ENCODE measurements at places on chromosomes 2 and 18.
A peak's percentile ranks its signal among the peaks of the same experiment; 100 is the strongest.

GRCh38 chr18:37570336-37570930 lies 4.8 kb upstream of the CELF4 start:
- DNase-seq = no peak
- H3K27me3 ChIP-seq = peaks cover 77% of the 10 kb centered on the region
- H3K4me3 ChIP-seq = no peak overlapping the region

DNA sequence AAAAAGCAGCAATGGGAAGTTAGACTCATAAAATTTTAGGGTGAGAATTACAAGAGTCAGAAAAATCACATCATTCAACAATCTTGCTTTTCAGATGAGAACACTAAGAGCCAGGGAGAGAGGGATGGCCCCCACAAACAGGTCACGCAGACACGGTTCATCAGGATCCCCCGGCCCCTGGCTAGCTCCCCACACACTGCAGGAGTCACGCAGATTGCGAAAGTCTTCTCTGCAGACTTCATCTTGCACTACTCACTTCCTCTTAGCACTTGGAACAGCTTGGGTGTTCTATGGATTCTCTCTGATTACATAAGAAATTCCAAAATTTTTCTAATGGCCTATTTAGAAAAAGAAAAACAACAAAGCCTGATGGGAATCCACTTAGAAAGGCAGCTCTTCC lies 21.6 kb upstream of the SULT1C2 start:
- H3K4me1 ChIP-seq = peaks cover 7% of the 10 kb centered on the region
- DNase-seq = peak; percentile 40
- no peaks in the 10 kb centered on the region for H3K27me3 ChIP-seq
- H3K36me3 ChIP-seq = no peaks in the 10 kb centered on the region

GRCh38 chr2:53130441-53130943 lies 637.1 kb upstream of the CHAC2 start:
- no peak overlapping the region for H3K4me3 ChIP-seq
- no peak for DNase-seq
- H3K27ac ChIP-seq = no peak overlapping the region
- H3K36me3 ChIP-seq = no peaks in the 10 kb centered on the region

GRCh38 chr2:212644195-212644837 lies 105.7 kb upstream of the ERBB4 start:
- H3K27me3 ChIP-seq = no peaks in the 10 kb centered on the region
- no peaks in the 10 kb centered on the region for H3K4me1 ChIP-seq
- no peak for DNase-seq
- no peak overlapping the region for H3K4me3 ChIP-seq
- no peaks in the 10 kb centered on the region for H3K36me3 ChIP-seq
- no peak overlapping the region for H3K27ac ChIP-seq

DNA sequence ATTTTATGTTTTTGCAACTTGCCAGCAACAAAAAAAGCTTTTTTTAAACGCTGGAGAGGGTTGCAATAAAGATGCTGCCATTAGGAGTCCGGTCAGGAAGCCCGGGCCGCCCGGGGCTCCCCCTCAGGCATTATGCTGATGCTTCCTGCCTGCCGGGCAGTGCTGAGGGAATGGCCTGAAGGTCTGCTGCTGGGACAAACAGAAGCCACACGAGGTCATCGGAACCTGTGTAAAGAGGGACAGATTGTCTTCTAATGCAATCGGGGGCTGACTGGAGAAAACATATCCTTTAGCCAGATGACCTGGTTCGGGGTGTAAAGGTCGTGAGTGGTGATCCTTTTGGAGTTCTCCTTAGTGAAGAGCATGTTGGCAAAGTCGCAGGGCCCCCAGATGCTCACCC lies 2.3 kb downstream of the IMPA2 start:
- DNase-seq = peak; percentile 84
- no peak overlapping the region for H3K4me3 ChIP-seq
- H3K27ac ChIP-seq = no peak overlapping the region
- no peaks in the 10 kb centered on the region for H3K27me3 ChIP-seq
- no peaks in the 10 kb centered on the region for H3K36me3 ChIP-seq

GRCh38 chr2:224286923-224287322 lies 115.0 kb downstream of the FAM124B start:
- no peaks in the 10 kb centered on the region for H3K36me3 ChIP-seq
- no peak for DNase-seq
- H3K4me1 ChIP-seq = no peaks in the 10 kb centered on the region
- no peak overlapping the region for H3K4me3 ChIP-seq
- peaks cover 13% of the 10 kb centered on the region for H3K27me3 ChIP-seq
- no peak overlapping the region for H3K27ac ChIP-seq

DNA sequence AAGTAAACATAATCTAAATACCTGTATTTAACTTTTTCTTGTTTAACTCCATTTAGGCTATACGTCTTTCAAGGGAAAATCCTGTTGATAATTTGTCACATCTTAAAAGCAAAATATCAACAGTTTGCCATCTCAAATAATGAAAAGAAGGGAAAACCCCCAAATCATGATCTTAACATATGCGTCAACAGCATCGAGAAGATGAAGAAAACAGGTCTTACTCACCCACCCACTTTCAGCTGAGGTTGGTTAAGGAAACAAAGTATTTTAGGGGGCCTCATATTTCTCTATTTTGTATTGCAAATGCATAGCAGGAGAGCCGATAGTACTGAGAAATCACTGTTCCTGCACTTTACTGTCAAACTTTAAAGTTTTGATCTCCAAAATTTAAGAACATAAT lies 143.1 kb upstream of the COPS8 start:
- no peak overlapping the region for H3K27ac ChIP-seq
- DNase-seq = no peak
- H3K4me3 ChIP-seq = no peak overlapping the region
- H3K36me3 ChIP-seq = no peaks in the 10 kb centered on the region

GRCh38 chr2:237324837-237325236 lies 89.1 kb downstream of the COL6A3 start:
- no peak for DNase-seq
- no peak overlapping the region for H3K4me3 ChIP-seq
- no peaks in the 10 kb centered on the region for H3K36me3 ChIP-seq
- no peak overlapping the region for H3K27ac ChIP-seq
- peaks cover 6% of the 10 kb centered on the region for H3K4me1 ChIP-seq
- H3K27me3 ChIP-seq = no peaks in the 10 kb centered on the region

DNA sequence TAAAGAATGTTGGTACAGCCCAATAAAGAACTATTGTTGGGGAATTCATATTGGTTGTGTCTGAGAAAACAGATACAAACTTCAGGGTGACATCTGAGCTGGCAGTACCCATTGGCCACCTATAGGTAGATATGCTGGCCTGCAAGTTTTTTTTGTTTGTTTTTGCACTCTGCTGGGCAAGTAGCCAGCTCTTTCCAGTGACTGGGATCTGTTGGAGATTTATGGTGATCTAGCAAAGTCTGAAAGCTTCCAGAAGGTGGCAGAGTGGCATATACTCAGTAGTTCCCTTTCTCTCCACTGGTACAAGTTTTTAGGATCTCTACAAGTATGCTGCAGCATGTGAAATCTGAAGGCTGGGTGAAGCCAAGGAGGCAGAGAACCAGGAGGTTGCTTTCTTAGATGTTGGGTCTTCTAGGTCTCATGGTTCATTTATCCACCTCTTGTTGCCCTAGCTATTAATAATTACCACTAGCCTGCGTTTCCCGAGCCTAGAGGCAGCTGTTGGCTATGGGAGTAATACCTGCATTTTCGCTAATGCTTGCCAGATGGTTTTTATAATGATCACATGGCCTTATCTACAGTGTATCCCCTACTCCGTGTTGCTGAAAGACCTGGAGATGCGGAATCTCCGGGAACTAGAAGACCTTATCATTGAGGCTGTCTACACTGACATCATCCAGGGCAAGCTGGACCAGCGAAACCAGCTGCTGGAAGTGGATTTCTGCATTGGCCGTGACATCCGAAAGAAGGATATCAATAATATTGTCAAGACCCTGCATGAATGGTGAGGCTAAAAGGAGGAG lies 9.5 kb downstream of the COPS7B start:
- no peaks in the 10 kb centered on the region for H3K27me3 ChIP-seq
- H3K4me3 ChIP-seq = no peak overlapping the region
- no peak overlapping the region for H3K27ac ChIP-seq
- no peak for DNase-seq
- no peaks in the 10 kb centered on the region for H3K4me1 ChIP-seq

- no peak for DNase-seq
- H3K36me3 ChIP-seq = no peaks in the 10 kb centered on the region
- H3K27ac ChIP-seq = no peak overlapping the region
- H3K27me3 ChIP-seq = no peaks in the 10 kb centered on the region
Measured at GRCh38 chr2:150303281-150303680, 184.2 kb downstream of the RND3 start.

DNA sequence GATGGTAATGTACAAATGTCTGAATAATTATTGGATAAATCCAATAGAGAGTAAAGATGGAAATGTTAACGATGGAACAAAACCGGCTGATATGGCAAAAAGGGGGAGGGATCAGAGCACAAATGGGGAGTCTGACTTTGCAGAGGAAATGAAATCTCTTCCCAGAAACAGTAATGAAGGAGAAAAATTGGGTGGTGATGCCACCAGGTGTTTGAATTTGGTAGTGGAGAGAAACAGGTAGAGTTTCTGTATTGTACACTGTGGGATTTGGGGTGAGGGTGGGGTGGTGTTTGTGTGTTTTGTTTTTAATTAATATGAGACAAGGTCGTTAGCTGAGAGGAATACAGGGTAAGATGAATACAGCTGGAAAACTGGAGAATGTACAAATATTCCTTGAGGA lies 20.4 kb upstream of the XDH start:
- no peaks in the 10 kb centered on the region for H3K36me3 ChIP-seq
- no peak overlapping the region for H3K4me3 ChIP-seq
- no peaks in the 10 kb centered on the region for H3K4me1 ChIP-seq

DNA sequence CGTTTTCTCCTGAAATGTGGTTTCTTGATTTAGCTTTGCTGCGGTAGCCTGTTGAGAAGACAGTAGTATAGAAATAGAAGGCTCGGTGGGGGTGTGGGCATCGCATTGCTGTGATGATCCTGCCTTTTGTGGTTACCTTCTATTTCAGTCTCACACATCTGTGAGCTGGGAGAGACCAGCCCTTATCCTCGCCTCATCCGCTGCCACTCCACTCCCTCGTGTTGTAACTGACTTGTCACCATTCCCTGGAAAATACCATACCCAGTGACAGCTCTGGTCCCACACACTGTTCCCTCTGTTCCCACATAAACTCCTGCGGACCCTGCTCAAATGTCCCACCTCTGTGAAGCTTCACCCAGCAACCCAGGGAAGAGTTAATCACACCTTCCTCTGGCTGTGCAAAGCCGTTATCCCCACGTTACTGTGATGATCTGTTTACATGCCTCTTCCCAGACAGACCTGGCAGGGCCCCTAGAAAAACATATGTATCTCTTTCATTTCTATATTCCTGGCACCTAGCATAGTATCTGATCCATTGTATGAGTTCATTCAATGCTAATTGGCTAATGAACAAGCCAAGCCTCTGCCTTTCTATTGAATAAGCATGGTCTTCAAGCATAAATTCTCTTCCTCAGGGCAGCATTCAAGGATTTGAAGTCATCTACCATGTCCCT lies 114.6 kb downstream of the MAPK4 start:
- H3K27ac ChIP-seq = no peak overlapping the region
- H3K4me3 ChIP-seq = no peak overlapping the region
- H3K36me3 ChIP-seq = no peaks in the 10 kb centered on the region

DNA sequence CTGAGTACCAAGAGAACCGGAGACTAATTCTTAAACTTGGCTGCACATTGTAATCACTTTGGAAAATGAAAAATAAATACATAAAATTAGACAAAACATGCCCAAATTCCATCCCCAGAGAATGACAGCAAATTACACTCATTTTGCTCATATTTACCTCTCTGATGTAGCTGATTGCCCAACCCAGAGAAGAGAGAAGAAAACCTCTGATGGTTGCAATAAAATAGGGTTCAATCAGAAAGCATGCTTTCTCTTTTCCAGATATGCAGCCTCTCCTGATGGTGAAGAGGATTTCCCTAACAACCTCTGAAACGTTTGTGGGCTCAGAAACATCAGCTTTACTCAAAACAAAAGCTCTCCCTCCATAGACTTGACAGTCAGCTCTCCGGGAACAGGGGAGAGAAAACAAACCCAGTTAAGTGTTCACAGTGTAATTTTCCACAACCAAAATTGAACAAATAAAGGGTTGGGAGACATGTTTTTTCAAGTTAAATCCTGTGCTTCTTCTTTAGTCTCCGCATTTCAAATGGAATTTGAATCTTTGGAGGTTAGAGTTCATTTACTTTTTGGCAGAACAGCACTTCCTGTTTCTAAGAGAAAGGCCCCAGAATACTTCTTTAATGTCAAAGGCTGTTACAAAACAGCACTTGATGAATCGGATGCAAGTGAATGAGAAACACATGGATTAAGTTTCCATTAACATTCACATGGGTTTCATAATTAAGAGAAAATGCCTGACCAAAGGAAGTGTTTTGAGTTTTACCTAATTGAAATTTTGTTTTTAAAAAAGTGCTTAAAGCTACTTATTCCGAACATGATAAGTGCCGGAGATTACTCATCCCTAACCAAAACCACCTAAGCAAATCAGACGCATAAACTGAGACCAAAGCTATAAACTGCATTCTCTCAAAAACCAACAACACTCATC lies 570.1 kb upstream of the SYT4 start:
- no peak for DNase-seq
- peak overlapping the region; percentile 29 for H3K27ac ChIP-seq
- H3K27me3 ChIP-seq = no peaks in the 10 kb centered on the region
- H3K36me3 ChIP-seq = no peaks in the 10 kb centered on the region
- no peak overlapping the region for H3K4me3 ChIP-seq

DNA sequence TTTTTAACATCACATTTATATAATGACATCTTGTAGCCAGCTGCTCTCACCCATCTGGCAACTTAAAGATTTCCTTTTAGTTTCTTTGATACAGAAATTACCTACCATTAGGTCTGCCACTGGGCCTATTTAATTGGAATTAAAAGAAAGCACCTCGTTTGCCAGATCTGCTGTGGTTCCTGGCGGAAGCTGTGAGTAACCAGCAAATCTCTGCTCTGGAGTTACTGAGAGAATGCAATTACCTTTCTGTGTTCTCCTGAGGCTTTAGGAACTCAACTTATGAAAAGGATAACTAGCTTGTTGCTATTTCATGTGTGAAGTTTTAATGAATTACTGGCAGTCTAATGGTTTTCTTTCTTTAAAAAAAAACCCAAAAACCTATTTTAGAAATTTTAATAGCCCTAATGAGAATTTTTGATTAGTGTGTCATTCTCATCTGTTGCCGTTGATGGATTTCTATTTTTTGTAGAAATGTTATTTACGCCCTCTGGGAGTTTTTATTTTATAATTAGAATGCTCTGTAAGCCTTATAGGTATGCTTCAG lies 69.7 kb upstream of the LYPD6B start:
- no peak overlapping the region for H3K4me3 ChIP-seq
- H3K36me3 ChIP-seq = no peaks in the 10 kb centered on the region
- peaks cover 10% of the 10 kb centered on the region for H3K4me1 ChIP-seq
- H3K27ac ChIP-seq = no peak overlapping the region
- no peak for DNase-seq

DNA sequence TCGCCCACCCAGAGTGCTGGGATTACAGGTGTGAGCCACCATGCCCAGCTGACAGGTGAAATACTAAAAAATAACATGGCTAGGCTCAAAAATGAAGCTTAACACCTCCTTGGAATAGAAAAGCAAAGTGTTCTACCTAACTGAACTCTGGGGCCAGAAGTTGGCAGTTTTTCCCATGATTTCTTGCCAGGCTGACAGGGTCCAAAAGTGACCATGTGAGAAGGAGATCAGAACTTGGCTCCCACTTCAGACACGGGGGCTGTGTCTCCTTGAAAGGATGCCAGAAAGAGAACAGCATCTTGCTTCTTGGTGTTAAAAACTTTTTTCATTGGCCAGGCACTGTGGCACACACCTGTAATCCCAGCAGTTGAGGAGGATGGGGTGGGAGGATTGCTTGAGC lies 47.0 kb downstream of the BMPR2 start:
- no peaks in the 10 kb centered on the region for H3K27me3 ChIP-seq
- H3K4me3 ChIP-seq = no peak overlapping the region
- peaks cover 10% of the 10 kb centered on the region for H3K4me1 ChIP-seq
- no peak overlapping the region for H3K27ac ChIP-seq

Measured in left lung (tissue), 14 donors.